Stimulated activated CD8-positive, alpha-beta memory T cell treated with anti-CD3 and anti-CD28 coated beads, Interleukin-4, amount 100 ng/mL, for 1 hour (primary cell): ENCODE measurements at places on chromosomes 2 and 18.

DNA sequence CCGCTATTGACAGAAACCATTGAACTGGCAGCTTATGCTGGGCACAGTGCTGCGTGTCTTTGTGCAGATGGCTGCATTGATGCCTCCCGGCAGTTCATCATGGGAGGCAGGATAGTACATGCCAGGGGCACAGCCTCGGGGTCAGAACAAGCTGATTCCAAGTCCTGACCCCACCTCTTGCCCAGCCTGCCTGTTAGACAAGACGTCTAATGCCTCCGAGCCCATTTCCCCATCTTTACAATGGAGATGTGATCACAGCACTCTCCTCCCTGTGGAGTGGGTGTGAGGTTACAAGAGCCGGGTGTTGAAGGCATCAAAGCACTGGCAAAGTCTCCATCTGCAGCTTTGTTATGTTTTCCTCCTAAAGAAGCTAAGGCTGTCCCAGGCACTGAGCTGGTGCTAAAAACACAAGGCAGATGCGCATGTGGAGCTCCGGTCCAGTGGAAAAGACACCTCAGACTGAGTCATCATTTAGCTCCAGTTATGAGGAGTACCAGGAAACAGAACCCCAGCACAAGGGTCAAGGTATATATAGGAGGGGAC lies 125.7 kb upstream of the EPAS1 start:
- no peak for DNase-seq

DNA sequence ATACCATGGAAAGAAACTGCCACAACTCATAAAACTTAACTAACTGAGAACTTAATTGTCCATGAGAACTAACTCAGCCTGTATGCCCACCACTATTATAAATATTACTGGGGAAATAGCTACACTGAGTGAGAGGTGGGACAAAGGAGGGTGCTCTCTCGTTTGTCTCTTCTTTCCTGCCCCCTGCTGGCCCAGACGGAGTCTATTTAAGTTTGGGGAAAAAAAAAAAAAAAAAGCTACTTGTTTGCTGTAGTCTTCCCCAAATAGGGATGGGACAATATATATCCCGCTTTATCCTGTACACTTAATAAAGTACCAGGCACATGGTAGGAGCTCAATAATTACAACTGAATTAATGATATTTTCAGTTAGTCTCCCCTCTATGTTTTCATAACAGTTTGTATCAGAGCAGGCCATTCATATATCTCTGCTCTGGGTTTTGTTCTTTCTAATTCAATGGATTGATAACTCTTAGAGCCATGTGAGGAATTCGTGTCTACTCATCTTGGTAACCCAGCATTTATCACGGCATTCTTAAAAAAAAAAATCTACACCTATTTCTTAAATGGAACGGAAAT lies 647.6 kb upstream of the PKDCC start:
- DNase-seq: no peak

GRCh38 chr2:29755233-29755632 lies 166.2 kb downstream of the ALK start:
- DNase-seq: no peak

- no peak for DNase-seq
Observed at GRCh38 chr2:9782197-9782719, 61.0 kb upstream of the TAF1B start.

- no peak for DNase-seq
Observed at GRCh38 chr18:49185623-49186022, 234.9 kb upstream of the SMAD7 start.

GRCh38 chr2:234593636-234594035 lies 96.8 kb upstream of the ARL4C start:
- no peak for DNase-seq

DNA sequence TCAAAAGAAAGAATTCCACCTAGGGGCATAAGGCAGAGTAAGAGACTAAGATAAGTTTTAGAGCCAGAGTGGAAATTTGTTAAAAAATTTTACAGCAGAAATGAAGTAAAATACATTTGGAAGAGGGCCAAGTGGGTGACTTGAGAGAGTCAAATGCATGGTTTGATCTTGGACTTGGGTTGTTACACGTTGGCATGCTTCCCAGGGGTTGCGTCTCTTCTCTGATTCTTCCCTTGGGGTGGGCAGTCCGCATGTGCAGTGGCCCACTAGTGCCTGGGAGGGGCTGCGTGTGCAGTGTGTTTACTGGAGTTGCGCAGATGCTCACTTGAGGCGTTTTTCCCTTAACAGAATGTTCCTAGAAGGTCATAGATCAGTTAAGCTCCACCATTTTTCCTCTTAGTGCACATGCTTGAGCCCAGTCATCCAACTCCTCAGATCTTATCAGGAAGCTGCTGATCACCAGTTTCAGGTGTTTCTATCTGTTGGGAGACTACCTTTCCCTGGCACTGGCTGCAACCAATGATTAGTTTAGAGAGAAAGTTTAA lies 13.1 kb downstream of the SEH1L start:
- DNase-seq: no peak

DNA sequence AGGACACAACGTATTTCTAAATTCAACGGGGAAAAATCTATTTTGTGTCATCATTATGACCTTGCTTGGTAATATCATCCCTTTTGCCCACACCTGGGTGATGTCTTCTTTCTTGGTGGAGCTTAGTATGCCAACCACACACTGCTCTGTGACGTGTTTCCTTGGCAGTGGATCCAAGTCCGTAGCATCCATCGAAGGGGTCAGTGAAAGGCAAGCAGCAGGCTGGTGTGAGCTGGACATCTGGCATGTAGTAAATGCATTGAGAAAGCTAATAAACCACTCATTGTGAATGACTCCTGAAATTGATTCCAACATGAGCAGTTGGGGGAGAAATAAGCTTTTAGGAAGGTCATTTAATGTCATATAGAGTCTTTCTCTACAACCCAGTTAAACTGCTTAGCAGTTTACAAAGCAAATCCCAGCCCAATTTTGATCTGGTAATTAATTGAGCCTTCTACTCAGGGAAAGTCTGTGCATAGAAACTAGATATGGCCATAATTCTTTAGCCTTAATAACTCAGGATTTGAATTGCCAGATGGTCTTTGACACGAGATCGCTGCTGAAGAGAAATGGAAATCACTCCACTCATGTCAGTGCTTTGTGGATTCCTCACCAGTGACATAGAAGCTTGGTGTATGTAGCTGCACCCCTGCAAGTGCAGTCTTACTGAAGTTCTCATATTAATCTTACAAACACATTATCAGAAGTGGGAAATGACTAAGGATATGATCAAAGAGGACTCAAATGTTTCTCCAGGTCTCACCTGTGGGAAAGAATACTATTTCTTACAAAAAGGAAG lies 494.8 kb downstream of the CMPK2 start:
- DNase-seq: no peak

- no peak for DNase-seq
Observed at GRCh38 chr2:146119586-146119985, 1599.7 kb upstream of the ZEB2 start.

DNA sequence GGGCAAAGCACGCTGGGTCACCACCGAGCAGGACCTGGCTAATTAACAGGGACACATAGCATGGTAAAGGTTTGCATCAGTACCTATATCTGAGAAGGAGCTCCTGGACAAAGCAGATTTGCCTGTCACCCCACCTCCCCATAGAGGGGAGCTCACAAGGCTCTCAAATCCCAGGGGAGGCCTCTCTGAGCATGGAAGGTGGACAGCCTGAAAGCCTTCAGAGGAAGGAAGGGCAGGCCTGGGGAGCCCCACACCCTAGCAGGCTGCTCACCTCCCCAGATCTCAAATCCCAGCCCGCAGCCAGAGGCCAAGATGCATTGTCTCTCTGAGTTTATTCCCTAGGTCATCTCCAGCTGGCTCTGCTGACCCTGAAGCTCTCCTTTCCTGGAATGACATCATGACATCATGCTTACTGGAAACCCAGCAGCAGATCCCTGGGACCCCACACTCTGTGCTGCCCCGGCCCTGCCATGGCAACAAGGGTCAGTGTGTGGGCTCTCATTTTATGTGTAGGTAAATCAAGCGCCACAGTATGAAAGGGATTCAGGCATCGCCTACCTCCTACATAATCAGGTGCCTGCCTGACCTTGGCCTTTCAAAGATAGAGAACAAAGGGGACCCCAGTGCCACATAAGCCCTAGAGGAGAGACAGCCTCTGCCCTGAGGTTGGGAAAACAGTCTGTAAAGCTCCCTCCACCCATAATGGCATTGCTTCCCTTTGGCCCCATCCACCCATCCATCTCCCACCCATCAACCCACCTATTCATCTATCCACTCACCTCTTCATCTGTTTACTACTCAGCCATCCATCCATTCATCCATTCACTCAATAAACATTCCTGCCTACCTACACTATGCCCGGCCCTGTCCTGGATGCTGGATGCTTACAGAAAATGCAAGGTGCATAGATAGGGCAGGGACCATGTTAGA lies 15.7 kb upstream of the TEX51 start:
- DNase-seq: no peak

GRCh38 chr18:78367996-78368395 lies 611.6 kb upstream of the SALL3 start:
- no peak for DNase-seq

DNA sequence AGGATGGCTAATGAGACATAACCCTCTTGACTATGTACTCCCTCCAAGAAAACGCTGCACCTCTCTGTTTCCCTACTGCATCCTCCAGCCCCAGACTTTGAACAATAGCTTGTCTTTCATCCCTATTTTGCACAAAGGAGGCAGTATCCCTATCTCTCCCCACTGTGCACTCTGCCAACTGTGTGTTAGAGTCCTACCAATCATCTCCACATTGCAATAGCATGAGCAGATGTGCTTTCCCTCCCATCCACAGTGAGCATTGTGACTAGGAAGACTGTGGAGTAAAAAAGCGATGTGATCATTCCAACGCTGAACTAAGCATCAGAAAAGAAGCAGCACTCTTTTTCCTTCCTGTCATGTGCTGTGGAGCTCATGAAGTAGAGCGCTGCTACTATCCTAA lies 206.3 kb upstream of the GULP1 start:
- DNase-seq: no peak

GRCh38 chr2:229044581-229044980 lies 226.5 kb downstream of the PID1 start:
- no peak for DNase-seq

DNA sequence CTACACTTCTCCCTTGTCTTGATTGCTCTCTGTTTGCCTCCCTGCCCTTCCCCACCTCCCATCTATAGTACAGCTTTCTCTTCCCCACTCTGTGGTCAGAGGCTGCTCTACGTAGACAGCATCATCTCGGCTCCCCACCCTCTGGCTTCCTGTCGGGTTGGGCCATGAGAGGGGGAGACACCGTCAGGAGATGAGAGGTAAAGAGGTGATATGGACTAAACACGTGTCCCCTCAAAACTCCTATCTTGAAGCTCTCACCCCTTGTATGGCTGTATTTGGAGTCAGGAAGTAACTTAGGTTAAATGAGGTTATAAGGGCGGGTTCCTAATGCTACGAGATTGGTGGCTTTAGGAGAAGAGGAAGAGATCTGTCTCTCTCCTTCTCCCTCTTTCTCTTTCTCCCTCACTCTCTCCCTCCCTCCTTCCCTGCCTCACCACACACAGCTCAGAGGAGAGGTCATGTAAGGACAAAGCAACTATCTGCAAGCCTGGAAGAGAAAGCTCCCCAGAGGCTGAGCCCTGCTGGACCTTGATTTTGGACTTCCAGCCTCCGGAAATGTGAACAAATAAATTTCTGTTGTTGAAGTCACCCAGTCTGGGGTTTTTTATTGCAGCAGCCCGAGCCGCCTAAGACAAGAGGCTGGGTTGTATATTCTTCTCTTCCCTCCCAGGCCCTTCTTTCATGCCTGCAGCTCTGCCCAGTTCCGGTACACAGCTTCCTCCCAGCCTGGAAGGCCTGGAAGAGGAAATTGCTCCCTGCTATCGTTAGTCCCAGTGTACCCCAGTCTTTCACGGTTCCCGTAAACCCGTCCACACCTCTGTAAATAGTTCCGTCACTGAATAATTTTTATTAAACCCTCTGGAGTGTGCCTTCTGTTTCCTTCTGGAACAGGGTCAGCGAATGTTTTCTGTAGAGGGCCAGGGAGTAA lies 138.0 kb downstream of the AKAIN1 start:
- no peak for DNase-seq

DNA sequence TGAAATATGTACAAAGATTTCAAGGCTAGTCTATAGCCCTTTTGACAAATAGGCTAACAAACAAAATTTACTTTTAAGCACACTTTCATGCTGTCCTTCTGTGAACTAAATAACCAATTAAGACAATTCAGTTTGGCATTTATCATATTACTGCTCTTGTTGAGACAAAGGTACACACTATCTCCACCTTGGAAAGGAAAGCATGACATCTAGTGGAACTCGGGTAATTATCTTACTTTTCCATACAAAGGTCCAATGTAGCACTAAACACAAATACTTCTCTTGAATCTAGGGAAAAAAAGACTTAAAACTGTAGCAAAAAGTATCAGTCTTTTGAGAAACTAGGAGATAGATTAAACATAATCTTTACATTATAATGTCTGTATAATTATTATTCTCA lies 125.0 kb upstream of the CD226 start:
- DNase-seq: no peak

DNA sequence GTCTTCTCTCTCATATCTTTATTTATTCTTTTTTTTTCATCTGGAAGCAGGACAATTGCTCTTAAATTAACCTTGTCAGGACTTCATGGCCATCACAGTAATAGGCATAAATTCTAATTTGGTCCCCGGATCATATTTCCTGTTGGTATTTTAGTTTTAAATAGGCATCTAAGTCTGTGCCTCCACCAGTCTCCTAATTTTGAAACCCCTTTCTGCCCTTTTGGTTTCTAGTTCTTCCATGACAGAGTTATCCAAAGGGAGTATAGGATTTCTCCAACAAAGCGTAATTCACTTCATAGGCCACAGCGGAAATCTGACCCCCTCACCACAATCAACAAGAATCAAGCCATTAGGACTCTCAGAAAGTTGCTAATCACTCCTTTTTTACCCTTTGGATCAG lies 3.8 kb downstream of the EPHA4 start:
- no peak for DNase-seq

DNA sequence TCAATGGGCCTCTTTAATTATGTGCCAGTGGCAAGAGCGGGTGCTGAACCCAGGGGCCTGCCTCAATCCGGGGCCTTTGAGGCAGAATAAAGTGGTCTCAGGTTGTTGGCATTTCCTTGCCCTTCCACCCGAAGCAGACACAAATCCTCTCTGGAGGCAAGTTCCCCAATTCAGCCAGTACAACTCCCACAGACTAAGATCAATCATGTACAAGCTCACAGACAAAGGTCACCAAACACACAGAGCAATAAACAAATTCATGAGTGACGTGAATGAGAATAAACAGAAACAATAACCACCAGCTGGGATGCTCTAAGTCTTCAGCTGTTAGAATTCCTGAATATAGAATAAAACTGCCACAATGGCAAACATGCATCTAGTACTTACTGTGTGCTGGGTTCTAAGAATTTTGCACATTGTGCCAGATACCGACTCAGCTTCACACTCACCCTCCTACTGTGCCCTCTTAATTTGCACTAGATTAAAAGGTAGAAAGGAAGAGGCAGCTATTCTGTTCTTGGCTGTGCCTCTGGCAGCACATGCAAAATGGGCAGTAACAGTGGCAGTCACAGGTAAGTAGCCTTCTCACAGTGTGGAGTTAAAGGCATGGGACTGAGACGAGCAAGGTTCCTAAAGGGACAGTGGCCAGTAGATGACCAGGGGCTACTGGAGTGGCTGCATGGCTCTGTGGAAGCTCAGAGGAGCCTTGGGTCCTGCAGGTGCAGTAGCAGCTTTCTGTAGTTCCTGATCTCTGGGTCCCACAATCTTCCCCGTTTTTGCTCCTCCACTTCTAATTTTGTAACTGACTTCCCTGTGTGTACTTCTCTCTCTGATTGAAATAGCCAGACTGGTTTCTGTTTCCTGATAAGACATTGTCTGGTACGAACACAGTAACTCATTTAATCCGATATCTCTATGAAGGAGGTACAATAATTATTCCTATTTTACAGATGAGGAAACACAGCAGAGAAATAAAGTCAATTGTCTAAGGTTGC lies 34.6 kb upstream of the IL1B start:
- DNase-seq: no peak
